Endodermal cell (in vitro differentiated cells): ENCODE measurements at places on chromosomes 5 and 9.

DNA sequence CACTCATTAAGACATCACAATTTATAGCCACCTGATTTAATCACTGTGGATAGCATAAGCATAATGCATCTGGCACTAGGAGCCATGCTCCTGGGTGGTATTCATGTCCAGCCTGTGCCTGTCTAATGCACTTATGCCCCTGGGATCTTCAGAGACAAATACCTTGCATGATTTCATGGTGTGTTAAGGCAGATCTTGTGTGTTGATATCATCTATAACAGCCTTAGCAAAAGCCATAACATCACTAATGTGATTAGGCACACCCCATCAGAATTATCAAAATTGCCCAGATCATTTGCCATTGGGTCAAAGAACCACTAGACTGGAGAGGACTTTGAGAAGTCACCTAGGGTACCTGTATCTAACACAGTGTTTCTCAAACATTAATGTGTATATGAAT, 43.7 kb upstream of the SELENOP start:
- DNase-seq: no peak

DNA sequence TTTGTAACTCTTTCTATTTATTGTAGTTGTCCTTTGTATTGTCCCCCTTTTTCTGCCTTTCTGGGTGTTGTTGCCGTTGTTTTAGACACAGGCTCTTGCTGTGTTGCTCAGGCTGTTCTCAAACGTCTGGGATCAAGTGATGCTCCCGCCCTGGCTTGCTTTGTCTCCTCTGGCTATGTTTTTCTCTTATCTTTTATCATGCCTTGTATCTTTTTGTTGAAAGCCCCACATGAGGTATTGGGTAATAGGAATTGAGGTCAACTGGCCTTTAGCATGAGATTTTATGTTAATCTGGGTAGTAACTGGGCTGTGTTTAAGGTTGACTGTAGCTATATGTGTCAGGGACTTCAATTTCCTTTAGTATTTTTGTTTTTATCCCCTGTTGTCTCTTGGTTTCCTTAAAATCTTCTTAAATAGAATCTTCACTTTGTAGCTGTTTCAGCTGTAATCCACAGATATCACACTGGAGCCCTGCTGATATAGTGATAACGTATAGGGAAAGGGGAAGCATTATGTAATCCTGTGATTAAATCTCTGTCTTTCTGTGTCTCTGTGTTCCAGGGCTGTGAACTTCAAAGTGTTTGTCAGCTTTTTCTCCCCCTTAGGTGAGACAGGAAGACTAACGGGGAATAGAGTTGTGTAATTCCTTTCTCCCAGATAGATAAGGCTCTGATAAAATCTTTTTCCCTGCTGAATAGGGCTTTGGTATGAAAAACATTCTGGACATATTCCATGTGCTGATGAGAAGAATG, 25.9 kb upstream of the CACNA1B start:
- DNase-seq: peak; percentile 42

- DNase-seq: peak; percentile 80
Measured at GRCh38 chr9:126673689-126674364, 60.1 kb downstream of the LMX1B start.

DNA sequence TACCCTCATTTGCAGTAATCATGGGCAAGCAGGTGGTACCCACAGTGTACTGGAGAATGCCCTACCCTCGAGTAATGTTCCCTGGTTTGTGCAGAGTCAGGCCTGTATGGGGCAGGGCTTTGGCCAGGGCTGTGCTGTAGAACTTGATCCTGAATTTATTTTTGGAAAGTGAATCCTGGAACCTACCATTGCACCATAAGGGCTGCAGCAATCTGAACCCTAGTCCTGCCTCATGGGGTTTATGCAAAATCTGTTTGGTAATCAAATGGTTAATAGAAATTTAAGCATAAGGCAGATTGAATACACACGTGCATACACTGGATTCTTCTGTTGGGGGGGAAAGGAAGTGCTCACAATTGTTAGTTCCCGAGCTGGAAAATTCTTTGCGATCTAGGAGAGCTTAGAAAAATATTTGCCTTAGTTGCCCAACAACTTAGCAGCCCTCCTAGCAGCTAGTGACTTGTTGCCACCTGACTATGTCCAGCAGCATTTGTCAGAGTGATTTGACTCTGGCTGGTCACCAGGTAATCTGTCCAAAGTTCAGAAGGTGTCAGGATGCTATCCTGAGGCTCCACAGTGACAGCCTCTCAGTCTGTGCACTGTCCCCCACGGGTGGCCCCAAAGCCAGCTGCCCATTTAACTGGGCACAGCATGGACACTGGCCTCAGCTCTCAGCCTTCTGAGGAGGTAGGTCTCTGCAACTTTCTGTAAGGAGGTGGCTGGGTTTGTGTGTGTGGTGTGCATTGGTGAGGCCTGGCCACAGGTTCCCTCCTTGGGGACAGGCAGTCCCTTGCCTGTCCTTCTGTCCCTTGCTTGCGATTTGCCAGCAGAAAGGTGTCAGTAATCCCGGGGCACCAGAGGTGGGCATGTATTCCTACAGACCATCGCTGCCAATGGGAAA, 8.3 kb downstream of the MVB12B start:
- DNase-seq: no peak

GRCh38 chr5:141973871-141974595, 5.1 kb downstream of the RNF14 start:
- DNase-seq: no peak

- peak; percentile 66 for DNase-seq
Measured at GRCh38 chr5:34587355-34588241, 68.5 kb upstream of the RAI14 start.

- peak; percentile 97 for DNase-seq
Measured at GRCh38 chr5:122774861-122775549, at the start of gene SNX2. Gene SNX2 (plus strand): TSS chr5:122775080. CDS start chr5:122775104, 24 bp downstream.

- DNase-seq: peak; percentile 90
Measured at GRCh38 chr5:176543428-176544182, 5.5 kb upstream of the CDHR2 start.

GRCh38 chr5:121088341-121088740, 624.2 kb downstream of the PRR16 start:
- DNase-seq: no peak

DNA sequence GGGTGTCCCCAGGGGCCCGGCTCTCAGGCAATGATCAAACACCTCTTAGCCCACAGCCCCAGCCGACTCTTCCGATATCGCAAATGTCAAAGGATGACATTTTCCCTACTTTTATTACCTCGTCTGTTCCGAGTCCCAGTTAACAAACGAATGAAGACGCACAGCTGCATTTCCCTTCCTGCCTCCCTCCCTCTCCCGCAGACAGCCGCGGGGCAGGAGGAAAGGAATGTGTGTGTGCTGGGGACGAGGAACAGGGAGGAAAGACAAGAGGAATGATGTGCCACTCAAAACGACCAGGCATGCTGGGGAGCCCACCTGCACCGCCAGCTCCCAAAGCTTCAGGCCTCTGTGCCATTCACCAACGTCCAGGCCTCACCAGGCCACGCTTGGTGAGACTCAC, 125.9 kb upstream of the SARDH start:
- no peak for DNase-seq

GRCh38 chr5:122078116-122079110, at the start of gene LOX:
Gene LOX (minus strand): TSS chr5:122078259. CDS start chr5:122077985, 274 bp downstream.
- DNase-seq: peak; percentile 76

DNA sequence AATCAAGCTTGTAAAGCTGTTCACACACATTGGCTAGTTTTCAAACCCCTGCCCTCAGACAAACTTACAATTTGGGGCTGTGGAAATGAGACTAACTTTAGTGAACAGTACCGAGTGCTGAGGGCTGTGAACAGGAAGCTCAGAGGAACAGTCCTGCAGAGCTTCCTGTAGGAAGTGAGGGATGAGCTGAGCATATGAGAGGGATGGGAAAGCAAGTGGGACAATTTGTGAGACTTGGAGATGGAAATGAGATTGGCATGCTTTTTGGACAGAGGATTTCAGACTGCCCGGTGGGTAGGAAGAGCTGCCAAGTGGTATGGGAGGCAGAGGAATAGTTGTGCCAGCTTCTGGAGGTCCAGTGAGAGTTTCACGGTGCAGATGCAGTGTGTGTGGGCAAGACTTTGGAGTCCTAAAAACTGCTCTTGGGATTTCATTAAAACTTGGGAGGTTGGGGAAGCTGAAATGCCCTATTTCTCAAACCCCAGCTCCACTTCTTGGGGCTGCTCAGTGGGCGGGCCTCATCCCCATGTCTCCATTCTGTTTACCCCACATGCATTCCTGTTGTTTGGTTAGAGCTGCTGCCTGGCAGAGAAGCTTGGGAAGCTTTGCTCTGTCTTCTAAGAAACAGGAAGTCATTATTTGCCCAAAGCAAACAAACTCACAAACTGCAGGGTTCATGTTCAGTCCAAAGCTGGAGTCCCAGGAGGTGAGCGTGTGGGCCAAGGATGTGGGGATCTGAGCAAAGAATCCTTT, 267.5 kb downstream of the ZSWIM6 start:
- no peak for DNase-seq

DNA sequence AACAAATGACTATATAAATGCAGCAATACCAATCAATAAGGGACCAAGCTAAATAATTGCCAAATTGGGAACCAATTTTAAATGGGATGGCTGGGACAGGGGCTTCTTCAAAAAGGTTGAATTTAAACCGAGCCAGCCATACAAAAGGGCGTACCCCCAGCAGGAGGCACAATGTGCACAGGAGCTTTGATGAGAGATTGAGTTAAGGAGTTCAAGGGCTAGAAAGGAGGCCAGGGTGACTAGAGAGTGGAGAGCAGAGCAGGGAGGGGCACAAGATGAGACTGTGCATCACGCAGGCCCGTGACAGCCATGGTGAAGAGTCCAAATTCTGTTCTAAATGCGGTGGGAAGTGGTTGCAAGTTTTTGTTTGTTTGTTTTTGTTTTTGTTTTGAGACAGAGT, 23.3 kb upstream of the PDCD1LG2 start:
- DNase-seq: no peak

GRCh38 chr9:104177676-104178075, 83.6 kb downstream of the SMC2 start:
- DNase-seq: no peak

DNA sequence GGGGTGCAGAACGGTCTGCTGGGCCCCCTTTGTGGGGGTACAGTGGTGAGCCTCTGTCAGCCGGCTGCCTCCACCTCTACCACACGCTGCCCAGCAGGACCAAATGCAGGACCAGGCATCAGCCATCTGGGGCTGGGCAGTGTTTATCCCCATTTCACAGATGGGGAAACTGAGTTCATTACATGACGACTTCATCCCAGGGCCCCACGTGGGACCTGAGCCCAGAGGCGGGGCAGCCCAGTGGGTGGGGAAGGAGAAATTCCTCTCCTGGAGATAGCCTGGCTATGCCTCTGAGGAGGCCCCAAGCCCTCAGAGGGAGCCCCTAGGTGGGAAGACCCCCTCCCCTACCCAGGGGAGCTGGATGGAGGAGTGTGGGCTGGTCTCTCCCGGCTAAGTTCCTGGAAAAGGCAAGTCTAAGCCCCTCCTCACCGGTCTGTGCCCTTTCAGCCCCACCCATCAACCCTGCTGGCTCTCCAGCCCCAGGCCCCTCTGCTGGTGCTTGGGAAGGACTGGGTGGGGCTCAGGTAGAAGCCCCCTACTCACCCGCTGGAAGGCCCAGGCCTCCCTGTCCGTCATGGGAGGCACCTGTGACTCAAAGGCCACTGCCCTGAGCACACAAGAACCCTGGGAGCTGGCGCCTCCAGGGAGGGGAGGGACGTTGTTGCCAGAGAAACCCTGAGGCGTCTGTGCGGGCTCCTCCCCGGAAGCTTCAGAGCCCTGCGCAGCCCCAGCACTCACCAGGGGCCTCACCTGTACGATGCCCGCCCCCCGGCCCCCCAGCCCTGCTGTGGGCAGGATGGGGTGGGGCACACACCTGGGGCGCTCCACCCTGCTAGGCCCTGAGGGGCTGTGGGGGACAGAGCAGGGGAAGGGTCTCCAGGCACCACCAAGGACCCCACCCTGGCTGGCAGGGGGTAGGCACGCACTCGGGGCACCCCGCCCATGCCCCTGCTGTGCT, 7.4 kb upstream of the CCDC187 start:
- DNase-seq: no peak

DNA sequence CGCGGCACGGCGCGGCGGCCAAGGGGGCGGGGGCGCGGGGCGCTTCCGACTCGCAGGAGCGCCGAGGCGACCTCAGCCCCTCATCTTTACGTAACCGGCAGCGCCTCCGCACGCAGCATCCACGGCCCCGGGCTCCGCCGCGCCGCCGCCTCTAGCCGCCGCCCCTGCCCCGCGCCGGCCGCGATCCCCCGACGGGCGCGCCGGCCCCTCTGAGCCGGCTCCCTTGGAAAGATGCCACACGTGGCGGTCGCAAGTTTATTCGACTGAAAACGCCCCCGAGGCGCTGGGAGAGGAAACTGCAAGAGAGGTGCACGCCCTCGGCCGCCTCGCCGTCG, 1.0 kb downstream of the KLF9 start:
- no peak for DNase-seq

DNA sequence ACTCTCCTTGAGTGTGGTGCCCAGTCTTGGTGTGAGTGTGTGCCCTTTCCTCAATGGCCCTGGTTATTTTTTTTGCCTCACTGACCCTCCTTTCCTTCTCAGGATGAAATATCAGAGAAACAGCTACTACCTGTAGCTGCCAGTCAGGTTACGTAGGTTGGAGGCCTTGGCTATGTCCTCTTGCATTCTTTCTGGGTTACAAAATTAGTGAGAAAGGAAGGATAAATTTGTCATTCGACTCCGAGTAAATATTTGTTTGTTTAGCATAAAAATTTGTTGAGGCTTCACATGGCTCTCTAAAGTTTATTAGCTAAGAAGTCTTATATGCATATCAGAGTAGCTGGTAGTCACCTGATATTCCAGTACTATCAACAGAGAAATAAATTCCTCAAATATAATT, 15.4 kb downstream of the MACIR start:
- no peak for DNase-seq

- no peak for DNase-seq
Measured at GRCh38 chr9:127208416-127208815, 56.2 kb upstream of the GARNL3 start.

DNA sequence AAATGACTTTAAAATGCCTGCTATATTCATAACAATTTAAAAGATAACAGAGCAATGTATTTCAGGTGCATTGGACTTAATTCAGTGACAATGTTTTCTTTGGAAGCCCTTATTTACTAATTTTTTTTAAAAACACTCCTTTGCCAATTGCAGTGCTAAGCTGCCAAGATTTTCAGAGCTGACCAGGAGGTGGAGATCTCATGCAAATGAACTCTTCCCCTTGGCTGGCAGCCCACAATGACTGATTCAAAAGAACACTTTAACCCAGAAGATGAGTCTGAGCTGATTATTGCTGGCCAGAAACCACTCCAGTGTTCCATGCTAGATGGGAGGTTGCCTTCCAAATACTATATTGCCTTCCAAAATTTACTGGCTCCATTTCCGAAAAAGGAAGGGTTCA, 128.3 kb upstream of the CCNH start:
- peak; percentile 73 for DNase-seq
